ENCODE measurements at places on chromosomes 5 and 9.

GRCh38 chr9:127980060-127980705, 606 bp downstream of the EEIG1 start:
- no peak for DNase-seq

- DNase-seq: no peak
Measured at GRCh38 chr5:74020503-74020902, 394.5 kb downstream of the ARHGEF28 start.

GRCh38 chr5:110757118-110757729, 18.4 kb downstream of the SLC25A46 start:
- DNase-seq: no peak

- no peak for DNase-seq
Measured at GRCh38 chr9:134568116-134568515, 73.5 kb upstream of the COL5A1 start.

DNA sequence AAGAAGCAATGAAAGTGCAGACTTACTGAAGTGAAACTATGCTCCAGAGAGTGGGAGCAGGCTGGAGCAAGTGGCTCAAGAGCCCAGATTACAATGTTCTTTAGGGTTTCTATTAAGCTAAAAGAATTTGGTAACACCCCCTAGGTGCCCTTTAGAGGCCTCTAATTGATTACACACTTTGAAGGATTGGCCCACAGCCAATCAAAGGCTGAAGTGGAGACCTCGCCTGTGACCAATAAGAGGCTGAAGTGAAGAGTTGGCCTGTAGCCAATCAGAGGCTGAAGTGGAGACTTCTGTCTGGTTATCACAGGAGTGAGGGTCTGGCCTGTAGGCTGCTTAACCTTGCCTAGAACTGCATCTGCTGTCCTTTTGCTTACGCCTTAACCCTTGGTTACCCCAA, 46.7 kb upstream of the SPATA31C2 start:
- DNase-seq: no peak

- no peak for DNase-seq
Measured at GRCh38 chr5:147979761-147980160, 73.4 kb upstream of the C5orf46 start.

DNA sequence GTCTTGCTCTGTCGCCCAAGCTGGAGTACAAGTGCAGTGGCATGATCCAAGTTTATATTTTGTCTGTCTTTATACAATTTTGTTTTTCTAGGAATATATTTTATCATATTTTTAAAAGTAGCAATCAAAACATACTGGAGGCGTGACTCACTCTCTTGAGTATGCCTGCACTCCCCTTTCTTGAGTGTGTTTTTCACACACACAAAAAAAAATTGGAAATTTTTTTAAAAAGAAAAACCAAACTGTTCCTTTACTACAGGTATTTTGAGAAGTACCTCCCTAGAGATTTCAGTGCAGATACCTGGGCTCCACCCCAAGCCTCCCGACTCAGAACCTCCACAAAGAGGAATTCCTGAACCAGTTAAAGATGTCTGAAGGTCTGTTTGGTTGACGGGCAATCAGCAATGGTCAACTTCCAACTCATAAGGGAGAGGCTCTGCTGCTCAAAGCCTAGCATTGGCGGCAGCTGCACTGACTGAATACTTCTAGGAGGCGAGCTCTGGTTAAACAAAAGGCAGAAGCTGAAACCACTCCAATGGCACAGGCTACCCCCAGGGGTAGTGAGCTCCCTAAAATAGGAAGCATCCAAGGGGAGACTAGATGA, 27.4 kb downstream of the PDE6A start:
- no peak for DNase-seq
